ENCODE measurements at places on chromosomes 2 and 18.

GRCh38 chr2:150162241-150162942 is 325.1 kb downstream of the RND3 start:
- no peak for DNase-seq

GRCh38 chr2:20532634-20533437 is 86.0 kb downstream of the RHOB start:
- DNase-seq: no peak

DNA sequence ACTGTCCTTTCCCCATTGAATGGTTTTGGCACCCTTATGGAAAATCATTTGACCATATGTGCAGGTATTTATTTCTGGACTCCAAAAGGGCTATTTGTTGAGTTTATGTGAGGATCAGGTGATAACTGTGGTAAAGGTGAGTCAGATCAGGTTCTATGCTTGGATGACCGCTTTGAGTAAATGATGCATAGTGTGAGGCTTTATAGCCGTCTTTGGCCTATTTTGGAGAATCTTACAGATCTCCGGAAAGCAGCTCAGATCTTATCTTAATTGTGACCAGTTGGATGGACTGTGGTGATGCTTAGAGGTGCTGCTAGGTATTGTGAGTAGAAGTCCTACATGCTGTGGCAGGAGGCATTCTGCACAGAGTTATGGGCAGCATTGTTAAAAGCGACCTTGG is 126.2 kb downstream of the METTL8 start:
- DNase-seq: no peak

DNA sequence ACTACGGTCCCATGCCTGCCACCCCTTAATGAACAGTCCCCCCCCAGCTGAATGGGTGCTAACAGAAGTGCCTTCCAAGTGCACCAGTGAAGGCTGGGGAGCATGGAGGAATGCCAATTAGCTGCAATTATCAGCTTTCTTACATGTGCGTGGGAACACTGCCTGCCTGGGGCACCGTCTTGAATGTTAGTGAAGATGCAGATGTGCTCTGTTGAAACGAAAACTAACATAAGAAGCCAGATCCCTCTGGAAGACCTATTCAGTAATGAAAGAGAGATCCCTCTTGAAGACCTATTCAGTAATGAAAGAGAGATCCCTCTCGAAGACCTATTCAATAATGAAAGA is 154.5 kb downstream of the CLIP4 start:
- no peak for DNase-seq

DNA sequence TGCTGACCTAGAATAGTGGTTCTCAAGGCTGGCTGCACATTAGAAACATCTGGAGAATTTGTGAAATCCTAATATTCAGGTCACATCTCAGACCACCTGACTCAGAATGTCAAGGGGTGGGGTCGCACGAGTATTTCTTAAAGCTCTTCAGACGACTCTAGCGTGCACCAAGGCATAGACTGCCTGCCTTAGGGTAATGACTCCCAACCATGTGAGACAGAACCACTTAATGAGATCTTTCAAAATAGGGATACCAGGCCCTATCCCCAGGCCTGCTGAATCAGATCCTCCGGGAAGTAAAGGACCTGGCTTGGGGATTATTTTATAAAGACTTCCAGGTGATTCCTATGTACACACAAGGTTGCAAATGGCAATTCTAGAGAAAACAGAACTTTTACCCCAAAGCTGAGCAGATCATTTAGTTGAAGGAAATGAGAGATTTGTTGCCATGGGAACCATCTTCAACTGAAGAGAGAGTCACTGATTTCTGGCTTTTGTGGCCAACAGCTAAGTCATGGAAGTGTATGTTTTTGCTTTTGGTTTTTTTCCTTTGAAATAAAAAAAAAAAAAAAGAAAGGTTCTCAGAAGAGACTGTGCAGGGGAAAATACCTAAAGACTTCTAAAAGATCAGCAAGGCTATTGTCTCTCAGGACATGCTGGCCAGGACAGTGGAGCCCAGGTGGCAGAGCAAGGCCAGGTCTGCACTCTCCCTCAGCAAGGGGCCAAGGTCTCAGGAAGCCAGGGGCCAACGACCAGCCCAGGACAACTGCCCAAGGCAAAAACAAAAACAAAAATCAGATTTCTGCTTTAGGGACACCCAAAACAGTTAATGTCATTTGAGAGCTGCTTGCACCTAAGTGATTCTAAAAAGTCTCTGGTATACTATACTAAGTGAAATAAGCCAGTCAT is 15.3 kb upstream of the LOXHD1 start:
- DNase-seq: no peak
